Hypothalamus (tissue), 51 donors: ENCODE measurements at places on chromosomes 2 and 18.

GRCh38 chr2:88753833-88754584, 62.5 kb downstream of the RPIA start:
- DNase-seq, result no peak

GRCh38 chr18:41690332-41691127, 264.5 kb upstream of the PIK3C3 start:
- no peak for DNase-seq

- no peak for DNase-seq
These were observed 37.2 kb upstream of the CYBRD1 start for GRCh38 chr2:171485116-171485515.

- no peak for DNase-seq
These were observed 12.8 kb upstream of the ALPP start for GRCh38 chr2:232365621-232366321.
